GM12878 (cell line): ENCODE measurements at places on chromosomes 4 and X.
A peak's percentile ranks its signal among the peaks of the same experiment; 100 is the strongest.

DNA sequence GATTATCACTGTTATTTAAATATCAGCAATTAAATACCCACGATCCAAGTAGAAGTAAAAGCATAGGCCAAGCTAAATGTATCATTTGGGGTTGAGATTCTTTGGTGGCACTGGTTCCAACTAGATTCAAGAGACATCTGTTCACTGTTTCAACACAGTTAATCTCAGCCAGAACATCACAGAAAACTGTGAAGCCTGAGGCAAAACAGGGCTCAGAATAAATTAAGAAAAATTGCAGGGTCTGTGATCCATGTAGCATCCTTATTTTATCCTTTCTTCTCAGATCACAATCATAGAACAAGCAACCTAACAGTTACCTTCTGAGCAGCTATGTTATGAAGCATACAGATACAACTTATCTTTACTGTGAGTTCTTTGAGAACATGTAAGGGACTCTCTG is 23.7 kb downstream of the YTHDC1 start:
- no peak for DNase-seq

- DNase-seq = peak; percentile 84
Observed at GRCh38 chr4:98663226-98664006, 5.0 kb upstream of the TSPAN5 start.

- no peak for DNase-seq
Observed at GRCh38 chr4:27702730-27703431, 842.2 kb downstream of the STIM2 start.

- no peak for DNase-seq
Observed at GRCh38 chrX:151870602-151871001, 42.1 kb upstream of the MAGEA4 start.

DNA sequence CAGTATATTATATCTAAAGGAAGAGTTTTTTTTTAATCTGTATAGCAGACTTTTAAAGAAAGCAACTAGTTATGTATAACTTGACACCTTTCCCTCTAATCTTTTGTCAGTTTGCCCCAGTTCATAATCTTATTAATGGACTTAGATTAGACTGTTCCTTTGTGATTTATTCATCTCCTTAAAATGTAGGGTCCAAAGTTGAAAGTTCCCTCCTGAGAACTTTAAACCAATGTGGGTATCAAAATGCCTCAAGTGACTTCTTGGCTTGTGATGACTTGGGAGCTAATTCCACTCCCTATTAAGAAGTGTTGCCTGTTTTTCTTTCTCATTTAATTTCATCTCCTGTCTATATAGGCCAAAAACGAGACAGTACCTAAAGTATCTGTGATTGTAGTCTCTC is 6.3 kb upstream of the SDAD1 start:
- no peak for DNase-seq
